Stimulated activated CD4-positive, alpha-beta T cell treated with anti-CD3 and anti-CD28 coated beads, TNF-alpha, amount 100 ng/mL, for 1 hour (primary cell): ENCODE measurements at places on chromosomes 7 and 10.

DNA sequence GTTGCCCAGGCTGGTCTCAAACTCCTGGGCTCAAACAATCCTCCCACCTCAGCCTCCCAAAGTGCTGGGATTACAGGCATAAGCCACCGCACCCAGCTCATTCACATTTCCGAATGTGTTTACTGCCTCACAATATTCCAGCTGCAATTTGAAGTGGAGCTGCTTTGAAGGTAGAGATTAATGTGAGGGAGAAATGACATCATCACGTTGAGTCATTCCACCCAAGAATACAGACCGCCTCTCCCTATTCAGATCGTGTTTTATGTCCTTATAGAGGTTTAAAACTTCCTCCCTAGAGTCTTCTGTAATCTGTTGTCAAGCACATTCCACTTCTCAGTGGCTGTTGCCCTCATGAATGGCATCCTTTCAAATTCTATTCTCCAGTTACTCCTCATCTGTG, 100.4 kb upstream of the PDGFA start:
- no peak for DNase-seq

- no peak for DNase-seq
These were observed 469.3 kb upstream of the COBL start for GRCh38 chr7:51785876-51786275.

- no peak for DNase-seq
These were observed 293.2 kb upstream of the SEMA3D start for GRCh38 chr7:85479918-85480643.

DNA sequence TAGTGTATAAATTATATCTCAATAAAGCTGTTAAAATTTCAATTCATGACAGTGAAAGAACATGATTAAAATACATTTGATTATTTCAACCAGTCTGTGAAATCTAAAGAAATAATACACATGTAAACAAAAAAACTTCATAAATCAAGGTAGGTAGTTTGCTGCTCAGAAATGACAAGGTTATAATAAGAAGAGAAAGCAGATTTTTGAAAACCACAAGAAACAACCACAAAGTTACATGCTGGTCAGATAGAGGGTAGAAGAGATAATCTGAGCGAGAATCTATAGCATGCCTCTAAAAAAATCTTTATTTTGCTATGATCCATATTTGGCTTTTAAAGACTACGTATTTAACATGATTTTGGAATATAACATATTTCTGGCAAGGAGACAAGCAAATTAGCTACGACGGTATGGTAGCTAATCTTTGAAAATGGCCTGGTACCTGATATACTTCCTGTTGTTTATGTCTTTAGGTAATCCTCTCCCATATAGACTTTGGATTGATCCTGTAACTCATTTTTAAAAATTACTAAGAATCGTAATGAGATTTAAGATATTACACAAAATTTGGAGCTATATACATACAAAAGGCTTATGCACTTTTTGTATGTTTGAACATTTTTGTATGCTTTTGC, 23.5 kb upstream of the VCL start:
- no peak for DNase-seq

- no peak for DNase-seq
These were observed 56.0 kb downstream of the CPXM2 start for GRCh38 chr10:123835575-123835974.

GRCh38 chr7:158731761-158732160, 27.2 kb upstream of the NCAPG2 start:
- DNase-seq = no peak

DNA sequence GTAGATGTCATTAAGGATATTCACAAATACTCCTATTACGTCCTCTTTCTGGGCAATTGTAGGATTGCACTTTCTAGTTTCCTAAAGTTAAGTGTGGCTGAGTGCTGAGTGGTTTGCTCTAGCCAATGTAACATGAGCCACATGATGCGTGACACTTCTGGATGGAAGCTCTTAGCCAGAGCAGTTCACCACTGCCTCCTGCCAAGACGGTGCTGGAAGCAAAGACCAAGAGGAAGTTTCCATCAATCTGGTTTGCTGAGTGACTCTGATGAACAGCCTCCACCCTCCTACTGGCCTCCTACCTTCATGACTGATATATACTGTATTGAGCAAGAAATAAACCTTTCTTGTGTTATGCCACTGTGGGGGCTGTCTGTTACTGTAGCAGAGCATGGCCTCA, 318.1 kb downstream of the KCNMA1 start:
- no peak for DNase-seq

- no peak for DNase-seq
These were observed 19.6 kb downstream of the ABI1 start for GRCh38 chr10:26840938-26841732.

DNA sequence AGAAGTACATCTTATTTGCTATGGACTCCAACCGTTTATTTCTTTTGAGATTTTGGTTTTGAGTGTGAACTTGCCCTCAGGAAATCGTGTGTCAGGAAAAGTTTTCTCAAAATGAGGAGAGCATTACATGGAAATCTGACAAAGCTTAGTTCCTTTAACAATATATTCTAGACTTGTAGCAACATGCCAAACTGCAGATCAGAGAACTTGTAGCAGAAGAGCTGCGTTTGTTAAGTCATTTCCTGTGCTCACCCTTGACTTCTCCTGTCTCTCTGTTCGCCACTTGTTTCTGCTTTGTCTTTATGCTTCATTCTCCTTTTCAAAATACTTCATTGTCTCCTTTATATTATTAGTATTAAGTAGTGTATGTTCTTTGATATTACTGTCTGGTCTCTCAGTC, 116.6 kb upstream of the FOXP2 start:
- DNase-seq = no peak

DNA sequence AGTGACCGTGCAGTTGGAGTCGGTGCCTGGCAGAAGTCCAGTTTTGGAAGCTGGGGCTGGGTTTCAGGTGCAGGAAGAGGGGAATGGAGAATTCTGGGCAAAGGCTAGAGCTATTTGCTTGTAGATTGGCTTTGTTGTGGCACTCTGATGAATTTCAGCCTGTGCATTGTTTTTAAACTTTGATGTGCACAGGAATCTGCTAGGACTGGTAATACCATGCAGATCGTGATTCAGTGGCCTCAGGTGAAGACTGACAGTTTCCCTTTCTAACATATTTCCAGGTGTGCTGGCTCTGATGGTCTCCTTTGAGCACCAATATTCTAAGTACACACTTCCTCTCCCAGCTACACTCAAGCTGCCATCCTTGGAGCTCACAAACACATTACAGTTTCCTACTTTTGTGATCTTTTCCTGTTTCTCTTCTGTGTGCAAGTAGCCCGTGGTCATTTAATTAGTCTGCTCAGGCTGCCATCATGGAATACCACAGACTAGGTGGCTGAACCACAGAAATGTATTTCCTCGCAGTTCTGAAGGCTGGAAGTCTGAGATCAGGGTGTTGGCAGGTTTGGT, 55.6 kb downstream of the NOC3L start:
- DNase-seq = no peak

DNA sequence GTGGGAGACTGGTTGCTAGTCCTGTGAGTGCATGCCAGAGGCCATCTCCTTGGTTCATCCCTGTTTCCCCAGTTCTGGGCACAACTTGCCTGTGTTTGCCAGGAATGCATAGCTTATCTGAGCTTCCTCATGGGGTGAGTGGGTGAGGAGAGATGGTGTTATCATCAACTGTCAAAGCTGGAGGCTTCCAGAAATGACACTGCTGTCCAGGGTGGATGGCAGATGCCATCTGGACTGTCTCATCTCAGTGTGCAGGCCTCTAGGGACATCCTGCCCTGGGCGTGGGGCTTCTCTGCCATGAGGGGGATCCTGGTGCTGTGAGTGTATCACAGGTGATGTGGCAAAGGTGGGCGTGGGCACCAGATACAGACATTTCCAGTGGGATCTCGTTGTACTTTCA, 328.6 kb downstream of the DPP6 start:
- DNase-seq = no peak

DNA sequence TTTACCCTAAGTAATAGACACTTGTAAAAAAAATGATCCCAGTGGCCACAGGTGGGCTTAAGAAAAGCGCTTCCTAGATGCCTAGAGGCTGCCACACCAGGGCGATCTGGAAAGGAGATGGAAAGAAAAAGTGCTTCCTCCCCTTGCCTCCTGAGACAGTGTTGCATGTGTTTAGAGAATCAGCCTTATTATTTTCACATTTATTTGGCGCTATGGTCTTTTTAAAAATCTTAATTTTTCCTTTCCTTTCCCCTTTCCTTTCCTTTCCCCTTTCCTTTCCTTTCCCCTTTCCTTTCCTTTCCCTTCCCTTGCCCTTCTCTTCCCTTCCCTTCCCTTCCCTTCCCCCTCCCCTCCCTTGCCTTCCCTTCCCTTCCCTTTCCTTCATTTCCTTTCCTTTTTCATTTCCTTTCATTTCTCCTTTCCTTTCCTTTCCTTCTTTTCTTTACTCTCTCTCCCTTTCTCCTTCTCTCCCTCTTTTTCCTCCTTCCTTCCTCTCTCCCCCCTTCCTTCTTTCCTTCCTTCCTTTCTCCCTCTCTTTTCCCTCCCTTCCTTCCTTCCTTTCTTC, 7.1 kb upstream of the MKX start:
- no peak for DNase-seq

- DNase-seq = no peak
These were observed 5.7 kb downstream of the NOS3 start for GRCh38 chr7:150996376-150997074.

DNA sequence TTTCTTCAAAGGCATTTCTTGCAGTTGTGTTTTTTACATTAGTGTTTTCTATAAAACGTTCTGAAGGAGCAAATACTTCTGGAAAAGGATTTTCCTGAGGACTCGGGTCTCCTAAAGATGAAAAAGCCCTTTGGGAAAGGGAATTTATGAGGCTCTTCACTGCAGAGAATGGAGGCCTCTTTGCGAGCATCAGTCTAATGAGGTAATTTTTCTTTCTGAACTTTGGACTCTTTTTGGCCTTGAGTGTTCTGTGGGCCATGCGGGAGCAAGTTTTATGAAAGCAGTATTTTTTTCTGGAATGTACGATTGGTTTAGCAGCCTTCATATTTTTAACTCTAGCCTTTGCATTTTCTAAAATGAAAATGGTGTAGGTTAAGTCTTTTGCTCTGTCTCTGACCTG, 6.4 kb upstream of the ACBD5 start:
- DNase-seq = no peak

- DNase-seq = no peak
These were observed 267.2 kb upstream of the MGMT start for GRCh38 chr10:129199826-129200225.

- no peak for DNase-seq
These were observed 61.7 kb upstream of the LYZL1 start for GRCh38 chr10:29227201-29227600.

DNA sequence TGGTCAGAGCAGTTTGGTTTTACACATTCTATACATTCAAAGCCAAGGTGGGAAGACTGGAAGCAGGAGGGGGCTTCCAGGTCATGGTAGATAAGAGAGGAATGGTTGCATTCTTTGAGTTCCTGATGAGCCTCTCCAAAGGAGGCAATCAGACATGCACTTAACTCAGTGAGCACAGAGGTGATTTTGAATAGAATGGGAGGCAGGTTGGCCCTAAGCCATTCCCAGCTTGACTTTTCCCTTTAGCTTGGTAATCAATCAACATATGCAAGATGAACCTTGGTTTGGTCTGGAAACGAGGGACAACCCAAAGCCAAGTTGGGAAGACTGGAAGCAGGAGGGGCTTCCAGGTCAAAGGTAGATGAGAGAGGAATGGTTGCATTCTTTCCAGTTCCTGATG, 31.4 kb downstream of the TCERG1L start:
- no peak for DNase-seq

DNA sequence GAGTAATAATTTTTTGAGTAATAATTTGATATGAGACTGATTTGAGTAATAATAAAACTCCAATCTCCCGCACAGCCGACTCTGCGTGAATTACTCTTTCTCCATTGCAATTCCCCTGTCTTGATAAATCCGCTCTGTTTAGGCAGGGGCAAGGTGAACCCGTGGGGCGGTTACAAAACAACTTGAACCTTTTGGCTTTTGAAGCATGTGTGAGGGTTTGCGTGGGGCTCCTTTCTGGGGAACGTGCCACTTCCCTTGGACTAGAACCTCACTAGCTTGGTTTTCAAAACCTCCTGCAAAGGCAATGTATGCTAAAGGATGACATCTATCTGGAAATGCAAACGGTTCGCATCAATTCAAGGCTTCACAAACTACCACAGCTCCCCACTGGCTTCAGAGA, 1.5 kb downstream of the CRPPA start:
- no peak for DNase-seq

- no peak for DNase-seq
These were observed 344.2 kb upstream of the ADARB2 start for GRCh38 chr10:2081501-2081900.

- DNase-seq = no peak
These were observed 210.9 kb downstream of the GRM8 start for GRCh38 chr7:127041689-127042452.

- DNase-seq = no peak
These were observed 311.9 kb upstream of the GNAI1 start for GRCh38 chr7:79822620-79823240.

- no peak for DNase-seq
These were observed 12.2 kb upstream of the PDK4 start for GRCh38 chr7:95608359-95609173.

DNA sequence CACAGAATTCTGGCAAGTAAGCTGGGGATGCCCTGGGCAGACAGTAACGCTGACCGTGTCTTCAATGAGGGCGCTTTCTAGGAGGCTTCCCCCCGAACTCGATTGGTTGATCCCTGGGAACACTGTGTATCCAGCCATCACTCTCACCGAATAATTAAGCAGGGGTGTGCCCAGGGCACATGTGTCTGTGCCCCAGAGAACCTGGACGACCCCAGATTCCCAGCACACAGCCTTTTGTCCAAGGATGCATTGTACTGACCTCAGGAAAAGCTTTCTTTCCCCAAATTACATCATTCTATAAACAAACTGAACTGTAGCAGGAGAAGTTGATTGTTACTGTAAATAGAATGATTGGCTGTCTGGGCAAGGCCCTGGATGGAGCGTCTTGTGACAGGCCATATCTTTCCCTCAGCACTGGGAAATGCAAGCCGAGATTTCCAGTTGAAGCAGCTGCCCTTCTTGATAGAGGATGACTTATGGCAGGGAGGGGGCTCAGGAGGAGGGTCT, 6.6 kb upstream of the DEPP1 start:
- no peak for DNase-seq

DNA sequence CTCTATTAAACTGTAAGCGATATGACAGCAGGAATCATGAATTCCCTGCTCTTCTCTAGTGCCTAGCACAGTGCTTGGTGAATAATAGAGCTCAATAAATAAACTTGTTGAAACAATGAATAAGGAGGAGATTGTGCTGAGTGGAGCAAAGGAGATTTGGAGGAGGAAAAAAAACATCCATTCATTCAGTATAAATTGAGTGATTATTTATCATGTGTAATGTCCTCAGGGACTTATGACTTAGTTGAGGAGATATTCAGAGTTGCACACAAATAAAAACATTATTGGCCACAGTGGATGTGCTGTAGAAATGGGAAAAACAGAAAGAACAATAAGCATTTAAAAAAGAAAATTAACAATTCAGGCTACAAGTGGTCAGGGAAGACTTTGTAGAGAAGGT, 125.7 kb downstream of the FOXP2 start:
- no peak for DNase-seq
